ENCODE measurements at places on chromosomes 6 and 20.
A peak's percentile ranks its signal among the peaks of the same experiment; 100 is the strongest.

DNA sequence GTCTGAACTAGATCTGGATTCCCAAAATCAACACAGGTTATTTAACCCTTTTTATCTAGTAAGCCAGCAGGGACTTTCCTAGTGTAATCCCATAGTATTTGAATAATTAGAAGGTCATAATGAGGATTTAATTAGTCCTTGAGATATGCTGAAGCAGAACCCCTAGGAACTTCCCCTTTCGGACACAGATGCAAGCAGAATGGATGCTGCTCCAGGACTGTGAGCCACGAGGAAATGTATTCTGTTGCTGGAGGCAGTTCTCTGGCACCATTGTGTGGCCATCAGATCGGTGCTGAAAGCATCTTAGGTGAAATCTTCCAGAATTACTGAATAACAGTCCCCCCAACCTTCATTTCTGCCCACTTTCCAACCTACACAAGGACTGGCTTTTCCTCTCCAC is 206.9 kb downstream of the TMEM242 start:
- DNase-seq = no peak

DNA sequence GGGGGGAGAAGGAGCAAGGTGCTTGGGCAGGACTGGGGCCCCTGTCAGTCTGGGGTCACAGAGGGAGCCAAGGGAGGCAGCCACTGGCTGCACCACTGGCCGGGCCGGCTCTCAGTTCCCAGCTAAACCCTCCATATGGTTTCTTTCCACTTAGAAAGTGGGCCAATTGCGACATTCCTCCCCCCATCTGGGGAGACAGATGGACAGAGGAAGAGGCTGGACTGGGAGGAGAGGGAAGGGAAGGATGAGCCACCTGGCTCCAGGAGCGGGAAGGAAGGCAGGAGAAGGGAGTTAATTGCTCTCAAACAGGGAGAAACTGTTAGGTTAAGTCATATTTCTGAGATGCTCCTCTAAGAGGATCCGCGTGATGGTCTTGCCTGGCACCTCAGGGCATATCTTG is 82.2 kb downstream of the GRM4 start:
- DNase-seq = no peak

DNA sequence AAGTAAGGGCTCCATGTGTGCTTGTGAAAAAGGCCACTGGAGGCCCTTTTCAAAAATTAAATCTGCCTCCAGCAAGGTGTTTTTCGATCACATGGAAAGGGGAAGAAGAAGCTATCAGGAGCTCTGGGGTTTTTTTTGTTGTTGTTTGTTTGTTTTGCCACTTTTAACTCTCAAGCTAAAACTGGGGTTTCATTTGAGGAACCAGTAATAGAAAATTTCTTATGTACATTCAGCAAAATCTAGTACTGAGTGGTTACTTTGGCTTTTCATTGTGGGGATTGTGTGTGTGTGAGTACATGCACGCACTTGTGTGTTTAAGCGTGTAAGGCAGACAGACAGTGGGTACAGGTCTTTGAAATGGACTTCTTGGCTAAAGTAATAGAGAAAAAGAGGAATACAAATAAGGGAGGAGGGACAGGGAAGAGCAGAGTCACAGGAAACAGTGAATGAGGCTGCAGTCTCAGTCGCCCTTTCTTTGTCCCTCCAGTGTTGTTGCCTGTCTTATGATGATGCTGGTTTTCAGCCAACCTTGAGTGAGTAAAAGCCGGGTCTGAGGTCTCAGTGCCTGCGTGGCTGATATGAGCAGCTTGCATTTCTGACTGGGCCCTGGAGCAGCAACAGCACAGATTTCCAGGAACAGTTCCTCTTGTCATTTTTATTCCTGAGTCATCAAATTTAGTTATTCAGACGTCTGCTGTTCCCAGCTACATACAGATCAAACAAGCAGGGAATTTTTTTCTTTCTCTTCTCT is 26.2 kb downstream of the SLC16A10 start:
- no peak for DNase-seq

DNA sequence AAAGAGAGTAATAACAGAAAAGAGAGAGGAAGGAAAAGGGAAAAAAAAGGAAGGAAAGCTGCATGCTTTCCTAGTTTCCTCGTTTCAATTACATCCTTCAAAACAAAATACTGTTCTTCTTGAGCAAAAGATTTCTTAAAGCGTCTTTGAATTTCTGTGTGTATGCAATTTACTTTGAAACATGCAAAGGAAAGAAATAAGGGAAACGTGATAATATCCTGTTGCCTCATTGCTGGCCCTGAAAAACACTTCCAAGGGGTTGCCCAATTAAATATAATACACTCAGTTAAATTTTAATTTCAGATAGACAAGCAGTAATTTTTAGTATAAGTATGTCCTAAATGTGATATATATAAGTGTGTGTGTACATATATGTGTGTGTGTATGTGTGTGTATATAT is 51.2 kb upstream of the TPD52L1 start:
- DNase-seq = no peak

DNA sequence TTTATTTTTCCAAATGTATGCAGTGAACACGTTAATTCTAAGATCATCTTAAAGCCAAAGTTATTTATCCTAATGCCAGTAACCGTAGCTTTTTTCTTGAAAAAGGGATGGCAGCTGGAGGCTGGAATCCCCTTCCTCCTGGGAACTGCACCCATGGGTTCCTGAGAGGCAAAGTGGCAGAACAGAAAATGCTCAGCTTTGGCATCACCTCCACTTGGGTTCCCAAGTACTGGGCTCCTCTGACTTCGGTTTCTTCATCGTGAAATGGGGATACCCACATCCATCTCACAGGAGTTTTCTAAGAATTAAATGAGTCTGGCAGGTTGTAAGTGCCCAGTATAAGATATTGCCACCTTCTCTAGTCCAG is 6.2 kb upstream of the DDX43 start:
- no peak for DNase-seq

DNA sequence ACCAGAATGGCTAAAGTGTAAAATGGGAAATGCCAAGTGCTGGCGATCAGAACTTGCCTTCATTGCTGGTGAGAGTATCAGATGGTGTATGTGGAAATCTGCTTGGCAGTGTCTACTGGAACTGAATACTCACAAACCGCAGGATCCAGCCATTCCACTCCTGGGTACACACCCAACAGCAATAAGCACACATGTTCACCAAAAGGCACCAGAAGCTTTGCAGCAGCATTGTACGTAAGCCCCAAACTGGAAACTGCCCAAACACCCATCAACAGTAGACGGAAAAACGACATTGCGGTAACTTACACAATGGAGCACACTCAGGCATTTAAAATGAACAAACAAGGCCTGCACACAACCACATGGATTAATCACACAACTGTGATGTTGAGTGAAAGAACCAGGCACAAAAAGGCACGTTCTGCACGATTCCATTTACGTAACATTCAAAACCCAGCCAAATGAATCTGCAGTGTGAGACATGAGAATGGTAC is 37.3 kb upstream of the BPIFA2 start:
- DNase-seq = no peak

GRCh38 chr6:43124481-43124880 is 46.6 kb upstream of the SRF start:
- DNase-seq = no peak

DNA sequence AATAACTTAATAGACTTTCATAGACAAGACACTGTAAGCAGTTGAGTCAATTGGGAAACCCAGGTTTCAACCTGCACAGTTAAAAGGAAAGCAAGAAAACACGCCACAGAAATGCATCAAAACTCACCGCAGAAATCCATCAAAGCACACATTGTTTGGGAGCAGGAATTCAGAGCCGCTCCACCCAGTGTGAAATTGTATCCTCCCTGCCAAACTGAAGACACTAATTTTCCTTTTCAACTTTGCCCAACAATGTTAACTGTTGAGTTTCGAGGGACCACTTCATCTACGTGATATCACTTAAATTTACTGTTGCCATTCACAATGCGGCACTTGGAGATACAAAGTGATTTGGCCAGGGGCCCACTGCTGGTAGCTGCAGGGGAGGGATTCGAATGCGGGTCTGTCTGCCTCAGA is 92.7 kb downstream of the DACT2 start:
- DNase-seq = no peak

DNA sequence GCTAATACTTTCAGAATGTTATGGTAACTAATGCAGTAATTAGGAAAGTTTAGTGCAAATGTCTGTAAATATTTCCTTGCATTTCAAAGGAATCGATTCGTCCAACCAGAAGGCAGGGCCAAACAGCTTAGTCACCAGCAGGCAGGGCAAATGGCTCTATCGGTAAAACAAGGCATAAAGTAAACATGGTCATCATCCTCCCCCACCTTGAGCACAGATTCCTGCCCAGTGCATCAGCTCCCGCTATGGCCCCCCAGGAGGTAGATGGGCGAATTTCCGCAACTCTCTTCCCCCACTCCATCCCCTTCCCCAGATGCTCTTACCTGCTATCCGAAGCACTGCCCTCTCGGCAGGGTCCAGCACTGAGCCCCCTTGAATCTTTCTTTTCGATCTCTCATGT is 103.8 kb upstream of the BEND6 start:
- no peak for DNase-seq

- no peak for DNase-seq
Measured at GRCh38 chr6:52994031-52994838, 849 bp downstream of the GSTA4 start.

- no peak for DNase-seq
Measured at GRCh38 chr6:140393665-140394540, 1019.5 kb upstream of the CITED2 start.

DNA sequence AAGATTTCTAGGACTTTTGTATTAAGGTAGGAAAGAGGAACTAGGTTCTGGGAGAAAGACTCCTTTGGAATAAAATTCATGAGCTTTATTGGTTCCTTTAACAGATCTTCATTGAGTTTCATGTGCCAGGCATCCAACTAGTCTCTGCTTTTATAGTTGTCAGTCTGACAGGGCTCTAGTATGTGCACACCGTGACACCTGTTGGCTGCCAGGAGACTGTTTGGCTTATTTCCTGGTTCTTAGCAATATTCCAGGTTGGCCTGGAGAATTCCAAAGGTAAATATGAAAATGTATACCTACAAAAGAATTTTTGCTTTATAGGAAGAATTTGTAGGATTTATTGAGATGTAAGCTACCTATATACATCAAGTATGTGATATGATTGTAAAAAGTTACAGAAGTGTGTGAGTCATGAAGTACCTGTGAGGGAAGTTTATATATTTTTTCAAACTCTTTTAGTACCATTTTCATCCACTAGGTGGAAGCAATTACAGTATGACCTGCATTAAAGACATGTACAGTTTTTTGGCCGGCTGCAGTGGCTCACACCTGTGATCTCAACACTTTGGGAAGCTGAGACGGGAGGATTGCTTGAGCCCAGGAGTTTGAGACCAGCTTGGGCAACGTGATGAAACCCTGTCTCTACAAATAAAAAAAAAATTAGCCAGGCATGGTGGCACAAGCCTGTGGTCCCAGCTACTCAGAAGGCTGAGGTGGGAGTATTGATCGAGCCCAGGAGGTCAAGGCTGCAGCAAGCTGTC is 35.2 kb downstream of the NDUFAF5 start:
- peak; percentile 86 for DNase-seq

DNA sequence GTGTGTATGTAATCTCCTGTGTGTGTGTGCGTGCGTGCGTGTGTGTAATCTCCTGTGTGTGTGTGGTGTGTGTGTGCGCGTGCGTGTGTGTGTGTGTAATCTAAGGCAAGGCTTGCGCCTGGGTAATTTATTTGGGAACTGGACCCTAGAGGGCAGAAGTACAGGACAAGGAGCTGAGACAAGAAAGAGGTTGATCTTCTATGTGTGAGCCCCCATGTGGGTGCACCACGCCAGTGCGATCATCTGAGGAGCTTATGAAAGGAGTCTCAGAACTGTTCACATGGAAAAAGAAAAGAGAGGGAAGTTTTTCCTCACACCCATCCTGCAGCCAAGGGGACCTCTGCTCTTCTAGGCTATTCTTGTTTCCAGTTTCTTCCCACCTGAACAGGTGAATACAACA is 220.1 kb upstream of the GGTLC1 start:
- DNase-seq = no peak

DNA sequence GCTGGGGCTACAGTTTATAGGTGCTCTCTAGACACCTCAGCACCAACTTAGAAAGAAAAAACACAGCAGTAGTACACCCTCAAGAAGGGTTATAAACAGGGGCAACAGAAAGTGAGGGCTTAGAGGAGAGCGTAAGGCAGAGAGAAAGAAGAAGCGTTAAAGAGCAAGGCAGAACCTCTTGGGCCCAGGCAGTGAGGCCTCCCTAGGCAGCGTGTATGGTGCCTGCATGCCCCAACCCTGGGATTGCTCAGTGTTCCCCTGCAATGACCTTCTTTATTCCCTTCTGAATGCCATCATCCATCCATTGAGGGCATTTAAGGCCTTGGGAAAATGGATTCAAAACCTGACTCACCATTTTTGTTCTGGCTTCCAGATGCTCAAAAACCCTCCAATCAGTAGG is 130.0 kb upstream of the ARG1 start:
- DNase-seq = no peak

GRCh38 chr20:38543014-38543906 is 37.7 kb upstream of the ADIG start:
- no peak for DNase-seq

DNA sequence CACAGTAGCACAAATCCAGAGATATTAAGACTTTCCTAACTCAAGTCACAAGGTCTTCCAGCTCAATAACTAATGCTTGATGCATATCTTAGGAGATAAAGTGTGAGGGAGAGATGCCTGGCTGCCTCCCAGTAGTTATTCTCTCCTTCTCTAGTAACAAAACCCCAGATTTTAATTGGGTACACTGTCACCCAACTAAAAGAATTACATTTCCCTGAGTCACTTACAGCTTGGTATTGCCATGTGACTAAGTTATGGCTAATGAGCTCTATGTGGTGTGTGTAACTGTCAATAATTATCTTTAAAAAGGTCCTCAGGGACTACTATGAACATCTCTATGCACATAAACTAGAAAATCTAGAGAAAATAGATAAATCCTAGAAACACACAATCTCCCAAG is 32.0 kb downstream of the KIF6 start:
- DNase-seq = no peak

- DNase-seq = no peak
Measured at GRCh38 chr6:15489261-15489962, 173.4 kb downstream of the DTNBP1 start.

DNA sequence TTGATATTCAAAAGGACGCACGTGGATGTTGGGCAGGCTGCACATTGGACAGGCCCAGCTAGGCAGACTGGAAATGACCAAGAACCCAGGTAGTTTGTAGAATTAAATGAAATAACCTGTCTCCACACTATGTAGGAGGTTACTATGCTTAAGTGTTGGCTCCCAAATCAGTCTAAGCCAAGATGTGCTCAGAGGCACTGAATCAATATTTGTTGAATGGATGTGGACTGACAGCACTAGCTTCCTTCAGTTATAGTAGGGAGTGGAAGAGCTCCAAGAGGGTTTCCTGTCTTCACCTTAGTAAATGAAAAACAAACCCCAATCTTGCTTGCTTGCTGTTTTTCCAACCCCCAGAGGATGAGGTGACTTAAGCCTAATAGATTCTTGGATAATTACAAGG is 180.5 kb downstream of the JARID2 start:
- no peak for DNase-seq

- no peak for DNase-seq
Measured at GRCh38 chr20:31543966-31544598, 29.8 kb downstream of the HM13 start.

DNA sequence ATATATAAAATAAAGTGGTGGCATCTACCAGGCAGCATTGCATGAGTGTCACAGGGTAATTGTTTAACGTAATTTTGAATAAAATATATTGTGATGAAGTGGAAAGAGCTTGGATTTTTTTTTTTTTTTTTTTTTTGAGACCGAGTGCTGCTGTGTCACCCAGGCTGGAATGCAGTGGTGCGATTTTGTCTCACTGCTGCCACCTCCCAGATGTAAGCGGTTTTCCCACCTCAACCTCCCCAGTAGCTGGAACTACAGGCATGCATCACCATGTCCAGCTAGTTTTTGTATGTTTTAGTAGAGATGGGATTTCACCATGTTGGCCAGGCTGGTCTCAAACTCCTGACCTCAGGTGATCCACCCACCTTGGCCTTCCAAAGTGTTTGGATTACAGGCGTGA is 81.1 kb upstream of the SMIM8 start:
- no peak for DNase-seq

Data from Karpas-422 (cell line).